M059J (cell line): ENCODE measurements at places on chromosomes 11 and 22. TPM values are rescaled to one million over a fixed set of nuclear protein-coding genes. Genes with fewer than 3 reads are reported as not detected.

DNA sequence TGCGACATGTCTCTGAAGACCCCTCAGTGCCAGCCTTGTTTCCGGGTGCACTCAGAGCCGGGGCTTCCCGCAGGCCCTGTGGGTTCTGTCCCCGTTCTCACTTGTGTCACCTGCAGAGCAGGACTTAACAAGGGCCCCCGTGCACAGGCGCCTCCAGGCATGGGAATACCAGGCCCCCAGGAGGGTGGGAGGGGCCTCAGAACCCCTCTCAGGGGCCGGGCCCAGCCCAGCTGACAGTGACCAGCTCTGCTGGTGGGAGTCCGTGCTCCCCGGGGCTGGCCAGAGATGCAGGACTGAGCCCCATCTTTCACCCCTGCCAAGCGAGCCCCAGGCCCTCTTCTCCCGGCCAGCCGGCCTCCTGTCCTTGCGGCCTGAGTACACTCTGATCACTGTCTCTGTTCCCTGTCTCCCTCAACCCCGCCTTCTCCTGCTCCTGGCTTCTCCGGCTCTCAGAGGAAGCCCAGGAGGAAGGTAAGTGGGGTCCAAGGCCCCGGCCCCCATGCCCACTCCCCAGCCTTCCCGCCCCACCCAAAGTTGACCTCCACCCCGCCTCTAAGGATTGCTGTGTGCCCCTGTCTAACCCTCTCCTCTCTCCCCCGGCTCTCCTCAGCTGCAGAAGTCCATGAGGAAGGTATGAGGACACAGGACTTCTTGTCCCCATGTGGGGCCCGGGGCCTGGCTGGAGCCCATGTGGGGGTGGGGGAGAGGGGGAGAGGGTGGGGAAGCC, 5.3 kb downstream of the TNNT3 start:
- DNase-seq = no peak

The PLA2G6 gene
- 0.96 TPM in 1 of 2 replicates, not detected in the other for total RNA-seq

DNA sequence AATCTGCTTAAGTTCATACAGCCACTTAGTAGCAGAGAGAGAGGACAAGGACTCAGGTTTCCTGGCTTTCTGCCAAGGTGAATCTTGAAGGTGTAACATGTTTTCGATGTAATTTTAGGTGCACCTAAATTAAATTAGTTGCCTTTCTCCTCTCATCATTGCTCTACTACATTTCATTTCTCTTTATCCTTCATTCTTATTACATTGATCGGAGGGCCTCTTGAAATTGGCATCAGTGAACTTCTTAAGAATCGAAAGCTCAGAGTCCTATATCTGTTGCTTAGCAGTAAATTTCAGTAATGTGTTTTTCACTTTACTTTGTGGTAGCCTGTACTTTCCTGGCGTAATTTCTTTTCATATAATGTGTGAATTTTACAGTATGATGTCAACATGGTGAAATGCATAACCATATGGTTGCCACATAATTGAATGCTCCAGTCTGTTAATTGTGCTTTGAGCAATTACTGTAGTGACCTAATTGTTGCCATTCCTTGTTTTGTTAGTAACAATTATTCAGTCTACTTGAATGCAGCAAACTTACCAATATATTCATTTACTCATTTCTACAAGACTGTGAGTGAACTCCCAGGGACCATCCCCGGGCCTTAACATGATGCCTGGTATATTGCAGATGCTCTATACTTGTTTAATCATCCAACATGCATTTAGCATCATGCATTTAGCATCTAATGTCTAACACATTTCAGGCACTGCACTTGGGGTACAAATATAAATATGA, 138.1 kb downstream of the MAML2 start:
- DNase-seq = no peak

GRCh38 chr11:95791709-95792033, 1.4 kb downstream of the CEP57 start:
- no peak for DNase-seq

The SLCO2B1 gene
- 0.74 TPM in 1 of 2 replicates, not detected in the other for total RNA-seq

- peak; percentile 19 for DNase-seq
These were observed 6.7 kb upstream of the OR5I1 start for GRCh38 chr11:55942785-55943392.

- DNase-seq = no peak
These were observed 7.4 kb downstream of the DESI1 start for GRCh38 chr22:41613456-41613855.

The CEP126 gene
- 0.81 and 0.86 TPM in 2 replicates for total RNA-seq

DNA sequence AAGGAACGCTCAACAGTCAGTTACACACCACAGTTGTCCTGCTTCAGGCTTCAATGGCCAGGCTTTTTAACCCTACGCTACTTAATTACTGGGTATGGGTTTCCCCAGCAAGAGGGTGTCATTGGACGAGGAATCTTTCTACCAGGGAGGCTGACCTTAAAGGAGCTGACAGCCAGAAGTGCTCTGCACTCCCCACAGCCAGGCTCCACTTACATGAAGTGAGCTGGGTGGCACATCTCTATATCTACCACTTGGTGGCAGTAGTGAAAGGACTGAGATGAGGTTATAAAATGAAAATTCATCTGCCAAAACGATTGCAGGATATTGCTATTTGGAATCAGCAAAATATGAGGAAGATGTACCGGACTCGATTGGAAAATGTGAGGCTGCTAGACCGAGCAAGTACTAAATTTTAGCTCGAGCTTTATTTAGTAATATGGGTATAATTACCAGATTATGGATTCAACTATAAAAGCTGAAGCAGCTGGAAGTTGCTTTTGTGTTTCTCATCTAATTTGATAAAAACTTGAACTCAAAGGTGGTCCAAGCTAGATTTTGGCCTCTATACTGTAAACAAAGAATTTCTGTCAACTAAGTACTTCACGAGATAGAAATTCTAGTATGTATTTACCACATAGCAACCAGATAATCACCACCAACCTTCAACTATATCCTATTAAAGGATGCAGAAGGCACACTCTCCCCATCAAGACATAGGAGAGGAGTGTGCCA, 53.9 kb upstream of the CEP126 start:
- peak; percentile 57 for DNase-seq

The DCHS1 gene
- 4.6 and 8.8 TPM in 2 replicates for total RNA-seq

- no peak for DNase-seq
These were observed 154.8 kb upstream of the TBCEL start for GRCh38 chr11:120869097-120869496.

GRCh38 chr11:43693069-43693468, 12.5 kb downstream of the HSD17B12 start:
- DNase-seq = no peak

GRCh38 chr11:78253797-78254196, 65.1 kb downstream of the USP35 start:
- peak; percentile 77 for DNase-seq

The GRK2 gene
- 21.8 and 39.3 TPM in 2 replicates for total RNA-seq

DNA sequence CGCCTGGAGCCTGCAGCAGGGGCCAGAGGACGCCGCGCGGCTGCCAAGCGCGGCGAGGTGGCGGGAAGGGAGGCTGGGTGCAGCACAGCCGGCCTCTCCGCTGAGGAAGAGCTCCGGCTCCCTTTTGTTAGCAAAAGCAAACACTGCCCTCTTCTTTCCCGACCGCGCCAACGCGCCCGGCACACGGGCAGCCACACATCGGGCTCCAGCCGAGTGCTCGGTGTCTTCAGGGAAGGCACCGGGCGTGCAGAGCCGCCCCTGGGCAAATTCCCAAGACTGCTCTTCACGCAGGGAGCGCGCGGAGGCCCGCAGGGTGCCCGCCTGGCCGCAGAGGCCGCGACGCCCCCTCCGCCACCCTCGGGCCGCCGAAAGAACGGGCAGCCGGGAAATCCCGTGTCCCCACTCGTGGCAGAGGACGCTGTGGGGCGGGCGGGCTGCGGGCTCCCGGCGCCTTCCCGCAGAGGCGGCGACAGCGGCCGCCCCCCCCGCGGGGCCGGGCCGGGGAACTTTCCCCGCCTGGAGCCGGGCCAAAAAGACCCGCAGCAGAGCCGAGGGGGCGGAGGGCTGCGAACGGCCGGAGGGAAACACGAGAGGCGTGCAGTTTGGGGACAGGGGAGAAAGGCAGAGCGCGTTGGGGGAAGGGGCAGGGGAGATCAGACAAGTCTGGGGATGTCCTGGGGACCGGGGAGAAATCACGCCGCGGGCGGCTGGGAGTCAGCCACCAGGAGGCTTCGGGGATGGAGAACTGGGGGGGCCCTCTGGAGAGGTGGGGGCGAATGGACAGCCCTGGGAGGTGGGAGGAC, 931 bp downstream of the CADM1 start:
- DNase-seq = peak; percentile 79

The PRPF19 gene
- 117 and 122 TPM in 2 replicates for total RNA-seq

The BRSK2 gene
- 0.44 TPM in 1 of 2 replicates, not detected in the other for total RNA-seq

DNA sequence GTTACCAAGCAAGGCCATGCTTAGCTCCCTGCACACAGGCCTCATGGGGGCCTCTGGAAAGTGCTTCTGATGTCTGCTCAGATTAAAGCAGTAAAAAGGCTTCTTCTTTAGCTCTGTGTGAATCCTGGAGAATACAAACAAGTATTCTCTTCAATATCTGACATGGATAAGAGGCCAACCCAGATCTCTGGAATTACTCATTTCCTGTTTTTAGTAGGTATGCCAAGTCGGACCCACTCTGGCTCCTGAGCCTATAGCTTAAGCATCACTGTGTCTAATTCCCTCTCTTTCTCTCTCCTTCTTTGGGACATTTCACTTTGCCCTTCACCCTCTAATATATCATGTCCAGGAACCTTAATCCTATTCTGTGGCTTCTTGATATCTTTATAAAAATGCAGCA, 529.6 kb upstream of the CCDC90B start:
- DNase-seq = no peak

DNA sequence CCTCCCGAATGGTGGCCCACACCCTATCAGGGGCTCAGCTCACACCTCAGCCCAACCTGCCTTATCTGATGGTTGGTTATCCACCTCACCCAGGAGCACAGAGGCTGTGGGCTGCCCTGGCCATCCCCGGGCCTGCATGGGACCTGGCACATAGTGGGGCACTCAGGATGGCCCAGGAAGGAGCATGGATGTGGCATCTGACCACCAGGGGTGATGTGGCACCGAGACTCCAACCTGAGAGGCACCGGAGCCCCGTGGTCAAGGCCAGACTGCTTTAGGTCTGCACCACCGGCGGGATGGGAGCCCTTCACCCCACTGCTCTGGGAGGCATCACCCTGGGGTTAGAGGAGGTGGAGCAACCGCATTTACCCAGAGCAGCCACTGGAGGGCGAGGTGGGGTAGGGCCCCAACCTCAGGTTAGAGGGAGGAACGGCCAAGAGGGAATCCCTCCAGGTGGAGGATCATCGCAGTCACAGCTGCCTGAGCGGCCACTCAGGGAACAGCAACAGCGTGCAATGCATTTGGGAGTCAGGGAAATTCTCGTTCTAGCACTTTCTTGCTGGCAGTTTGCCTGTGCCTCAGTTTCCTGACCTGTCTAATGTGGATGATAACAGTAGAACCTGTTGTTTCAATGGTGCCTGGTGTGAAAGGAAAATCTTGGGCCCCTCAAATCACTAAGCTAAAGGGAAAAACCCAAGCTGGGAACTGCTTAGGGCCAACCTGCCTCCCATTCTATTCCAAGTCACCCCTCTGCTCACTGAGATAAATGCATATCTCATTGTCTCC, 52.9 kb upstream of the CARS1 start:
- DNase-seq = peak; percentile 23

DNA sequence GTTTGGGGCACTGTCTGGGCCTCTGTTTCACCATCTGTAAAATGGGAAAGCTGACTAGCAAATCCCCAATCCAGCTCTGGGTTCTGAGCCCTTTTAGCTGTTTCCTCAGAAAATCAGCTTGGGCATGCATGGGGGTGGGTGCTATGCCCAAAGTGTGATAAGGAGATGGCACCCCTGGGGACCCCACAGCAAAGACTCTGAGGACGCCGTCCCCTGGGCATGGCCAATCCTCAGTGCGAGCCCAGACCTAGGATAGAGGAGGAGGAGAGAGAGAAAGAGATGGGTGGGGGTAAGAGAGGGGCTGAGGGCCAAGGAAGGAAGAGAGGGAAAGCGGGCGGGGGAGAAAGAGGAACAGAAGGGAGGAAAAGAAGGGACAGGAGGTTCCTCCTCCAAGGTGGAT, 31.8 kb downstream of the TPBGL start:
- DNase-seq = no peak

The MUC6 gene
- total RNA-seq = not detected in 2 replicates

- peak; percentile 68 for DNase-seq
These were observed 68.7 kb upstream of the ASPHD2 start for GRCh38 chr22:26360169-26360885.

DNA sequence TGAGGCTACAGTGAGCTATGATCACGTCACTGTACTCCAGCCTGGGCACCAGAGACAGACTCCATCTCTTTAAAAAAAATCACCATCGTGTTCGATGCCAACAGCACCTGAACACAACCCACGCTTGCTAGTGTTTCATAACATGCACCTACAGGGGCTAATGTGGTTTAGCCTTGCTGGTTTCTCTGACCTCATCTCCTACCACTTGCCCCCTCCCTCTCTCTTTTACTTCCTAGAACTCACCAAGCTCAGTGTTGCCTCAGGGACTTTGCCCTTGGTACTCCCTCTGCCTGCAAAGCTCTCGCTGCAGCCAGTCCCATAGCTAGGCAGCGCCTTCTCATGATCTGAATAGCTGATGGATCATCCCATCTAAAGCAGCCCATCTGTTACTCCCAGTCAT, 99.8 kb downstream of the FBXO7 start:
- DNase-seq = peak; percentile 82

- peak; percentile 85 for DNase-seq
These were observed 180.0 kb downstream of the MAML2 start for GRCh38 chr11:96162816-96163499.

DNA sequence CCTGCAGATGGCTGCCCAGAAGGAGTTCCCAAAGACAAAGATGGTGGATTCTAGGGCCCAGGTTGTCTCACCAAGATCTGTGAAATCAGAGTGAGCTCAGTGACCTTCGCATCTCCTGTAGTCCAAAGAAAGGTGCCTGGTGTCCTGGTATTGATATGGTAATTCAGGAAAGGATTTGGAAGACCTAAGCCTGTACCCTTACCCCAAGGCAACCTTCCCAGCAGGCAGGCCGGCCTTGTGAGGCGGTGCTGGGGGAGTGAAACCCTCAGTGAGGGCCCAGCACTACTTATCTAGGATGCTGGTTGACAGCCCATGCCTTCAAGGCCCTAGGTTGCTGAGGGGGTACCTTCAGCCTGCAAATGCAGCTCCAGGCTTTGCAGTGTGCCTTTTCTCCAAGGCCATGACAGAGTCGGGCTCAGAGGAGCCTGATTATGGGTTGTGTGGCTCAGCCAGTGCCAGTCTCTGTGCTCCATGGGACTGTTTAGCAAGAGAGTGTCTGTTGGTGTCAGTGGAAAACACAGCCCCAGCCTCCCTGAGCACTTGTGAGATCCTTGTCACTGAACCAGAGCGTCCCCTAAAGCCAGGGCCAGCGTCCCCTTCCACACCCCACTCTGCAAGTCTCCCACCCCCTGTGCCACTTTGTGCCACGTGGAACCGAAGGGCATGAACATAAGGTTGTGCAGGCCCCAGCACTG, 72.8 kb upstream of the MYOD1 start:
- DNase-seq = no peak

The PRSS23 gene
- 474 and 507 TPM in 2 replicates for total RNA-seq

GRCh38 chr22:42716221-42716620, 4.4 kb downstream of the A4GALT start:
- peak; percentile 29 for DNase-seq

The RAB36 gene
- 2.7 and 3.4 TPM in 2 replicates for total RNA-seq

DNA sequence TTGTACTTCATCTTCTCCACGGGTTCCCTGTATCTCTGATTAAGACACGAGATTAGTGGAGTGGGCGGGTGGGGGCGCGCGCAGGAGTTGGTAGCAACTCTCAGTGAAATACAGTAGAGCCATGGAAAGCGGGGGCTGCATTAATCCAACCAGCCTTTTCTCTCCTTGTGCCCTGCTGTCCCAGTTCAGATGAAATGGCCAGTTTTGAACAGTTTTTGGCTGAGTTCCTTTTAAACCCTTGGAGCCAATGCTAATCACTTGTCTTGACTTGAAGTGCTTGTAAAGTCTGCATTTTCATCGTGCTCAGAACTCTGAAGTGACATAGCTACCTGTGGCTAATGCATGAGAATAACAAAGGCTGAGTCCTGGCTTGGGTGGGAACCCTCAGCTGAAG, 734 bp upstream of the TMEM123 start:
- DNase-seq = no peak
